ENCODE measurements at places on chromosomes 7 and 10.

GRCh38 chr10:7950981-7951847 is 103.3 kb upstream of the GATA3 start:
- no peak for DNase-seq

DNA sequence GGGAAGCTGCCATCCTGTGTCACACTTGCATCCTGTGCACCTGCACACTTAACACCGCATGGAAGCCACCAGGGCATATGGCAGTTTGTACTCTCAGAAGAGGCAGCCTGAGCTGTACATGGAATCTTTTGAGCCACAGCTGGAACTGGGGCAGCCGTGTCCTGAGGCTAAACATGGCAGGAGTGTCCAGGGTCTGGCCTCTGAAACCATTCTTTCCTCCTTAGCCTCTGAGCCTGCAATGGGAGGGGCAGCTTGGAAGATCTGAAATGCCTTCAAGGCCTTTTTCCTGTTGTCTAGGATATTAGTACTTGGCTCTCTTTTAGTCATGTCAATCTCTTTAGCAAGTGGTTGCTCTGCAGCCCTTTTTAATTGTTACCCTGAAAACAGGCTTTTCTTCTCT is 16.4 kb downstream of the PLCE1 start:
- DNase-seq, result no peak

GRCh38 chr7:27501001-27501400 is 161.7 kb downstream of the HIBADH start:
- DNase-seq, result no peak

GRCh38 chr7:94943134-94943533 is 35.7 kb downstream of the PPP1R9A start:
- DNase-seq, result no peak

DNA sequence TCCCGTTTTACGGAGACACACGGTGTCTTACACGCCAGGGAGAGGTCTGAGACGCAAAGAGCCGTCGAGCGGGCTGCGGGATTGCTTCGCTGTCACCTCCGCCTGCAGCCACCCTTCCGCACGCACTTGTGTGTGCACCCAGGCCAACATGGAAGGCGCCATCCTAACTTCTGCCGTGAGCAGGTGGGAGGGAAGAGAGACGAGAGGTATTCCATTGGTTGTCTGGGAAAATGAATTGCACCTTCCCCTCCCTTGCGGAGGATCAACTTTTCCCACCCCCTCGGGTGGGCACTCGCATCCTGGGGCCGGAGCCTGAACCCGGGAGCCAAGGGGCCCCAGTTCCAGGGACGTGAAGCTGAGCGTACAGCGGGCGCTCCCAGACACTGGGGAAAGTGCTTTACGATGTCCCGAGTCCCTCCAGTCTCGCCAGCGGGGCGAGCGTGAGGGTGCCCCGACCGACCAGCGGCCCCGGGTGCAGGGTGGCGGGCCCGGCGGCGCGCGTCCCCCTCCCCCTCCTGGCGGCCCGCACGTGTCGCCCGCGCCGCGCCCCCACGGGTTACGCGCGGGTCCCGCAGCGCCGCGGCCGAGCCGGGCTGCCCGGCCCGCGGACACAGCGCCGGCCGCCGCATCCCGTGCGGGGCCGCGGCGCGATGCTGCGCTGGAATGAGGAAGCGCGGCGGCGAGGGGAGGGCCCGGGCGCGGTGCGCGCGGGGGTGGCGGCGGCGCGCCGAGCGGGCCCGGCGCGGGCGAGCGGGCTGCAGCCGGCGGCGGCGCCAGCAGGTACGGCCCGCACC is 984 bp upstream of the IKZF1 start:
- DNase-seq, result no peak

DNA sequence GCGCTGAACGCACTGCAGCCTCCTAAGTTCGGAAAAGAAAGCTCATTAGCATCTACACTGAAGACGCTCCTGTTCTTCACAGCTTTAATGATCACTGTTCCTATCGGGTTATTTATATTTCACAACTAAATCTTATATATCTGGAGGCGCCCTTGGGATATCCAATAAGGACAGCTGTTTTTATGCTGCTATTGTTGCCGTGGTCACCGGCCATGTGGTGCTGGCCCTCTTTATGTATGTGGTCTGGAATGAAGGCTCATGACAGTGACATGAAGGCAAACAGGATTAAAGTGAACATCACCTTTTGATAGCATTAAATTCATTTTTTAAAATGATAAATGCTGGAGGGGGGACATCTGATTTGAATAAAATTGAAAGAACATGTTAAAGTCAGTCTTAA is 8.8 kb downstream of the BLVRA start:
- no peak for DNase-seq

DNA sequence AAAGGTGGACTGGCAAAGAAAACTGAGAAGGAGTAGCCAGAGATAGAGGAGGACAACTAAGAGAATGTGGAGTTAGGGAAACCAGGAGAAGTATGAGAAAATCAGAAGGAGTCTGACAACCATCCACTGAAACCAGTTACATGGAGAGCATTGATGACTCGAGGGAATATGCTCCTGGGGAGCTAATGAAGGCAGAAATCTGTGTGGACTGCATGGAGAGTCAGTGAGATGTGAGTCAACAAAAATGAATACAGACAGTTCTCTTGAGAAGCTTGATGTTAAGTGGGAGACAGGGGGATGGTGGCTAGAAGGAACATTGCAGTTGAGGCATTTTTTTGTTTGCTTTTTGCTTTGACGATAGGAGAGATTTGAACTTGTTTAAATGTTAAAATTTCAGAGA is 34.3 kb upstream of the ZNF32 start:
- no peak for DNase-seq

- no peak for DNase-seq
Observed at GRCh38 chr10:132094581-132095234, 29.0 kb downstream of the JAKMIP3 start.

- no peak for DNase-seq
Observed at GRCh38 chr10:117540640-117541404, 1.7 kb upstream of the EMX2 start.

DNA sequence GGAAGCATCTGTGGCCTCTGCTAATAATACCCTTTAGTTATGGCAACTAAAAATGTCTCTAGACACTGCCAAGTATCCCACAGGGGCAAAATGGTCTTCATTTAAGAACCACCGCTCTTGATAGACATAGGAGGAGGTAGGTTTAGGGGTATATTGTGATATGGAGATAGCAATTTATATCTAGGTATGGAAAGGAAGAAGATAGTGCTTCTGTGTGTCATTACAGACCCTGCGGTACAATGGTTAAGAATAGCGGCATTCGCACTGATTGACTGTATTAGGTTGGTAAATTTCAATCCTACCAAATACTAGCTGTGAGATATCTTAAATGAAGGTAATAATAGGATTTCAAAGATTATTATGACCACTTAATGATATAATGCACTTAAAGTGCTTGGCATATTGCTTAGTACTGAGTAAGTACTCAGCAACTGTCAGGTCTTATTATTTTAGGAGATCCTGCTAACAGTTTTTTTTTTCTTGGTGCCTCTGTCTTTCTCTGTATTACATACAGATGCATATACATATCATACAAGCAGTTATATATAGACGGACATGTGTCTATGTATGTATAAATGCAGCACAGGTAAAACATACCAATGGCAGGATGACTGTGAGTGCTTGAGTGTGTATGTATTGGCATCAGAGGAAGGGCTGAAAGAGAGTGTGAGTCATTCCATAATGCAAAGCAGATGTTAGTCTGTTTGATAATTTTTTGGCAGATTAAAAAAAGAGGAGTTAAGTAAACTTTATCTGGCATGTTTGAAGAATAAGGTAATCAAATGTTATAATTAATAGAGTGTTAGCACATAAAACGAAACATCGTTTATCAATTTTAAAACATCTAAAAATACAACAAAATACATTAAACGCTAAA is 50.0 kb upstream of the ITGB8 start:
- DNase-seq, result no peak

DNA sequence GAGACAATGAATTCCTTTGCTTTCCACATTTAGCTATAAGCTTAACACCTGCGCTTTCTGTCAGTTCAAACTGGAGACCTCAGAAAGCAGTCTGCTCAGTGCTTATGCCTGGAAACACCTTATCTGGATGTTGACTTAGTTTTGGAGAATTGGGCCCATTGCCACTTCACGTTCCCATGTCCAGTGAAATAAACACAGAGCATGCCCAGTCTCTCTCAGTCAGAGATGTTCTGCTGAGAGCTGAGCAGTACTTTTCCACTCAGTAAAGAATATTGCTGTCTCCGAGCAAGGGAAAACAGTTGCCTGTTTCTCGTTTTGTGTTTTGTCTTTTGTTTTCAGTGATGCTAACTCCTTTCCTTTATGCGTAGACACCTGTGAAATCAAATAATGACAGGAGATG is 83.2 kb upstream of the PRR15 start:
- no peak for DNase-seq

DNA sequence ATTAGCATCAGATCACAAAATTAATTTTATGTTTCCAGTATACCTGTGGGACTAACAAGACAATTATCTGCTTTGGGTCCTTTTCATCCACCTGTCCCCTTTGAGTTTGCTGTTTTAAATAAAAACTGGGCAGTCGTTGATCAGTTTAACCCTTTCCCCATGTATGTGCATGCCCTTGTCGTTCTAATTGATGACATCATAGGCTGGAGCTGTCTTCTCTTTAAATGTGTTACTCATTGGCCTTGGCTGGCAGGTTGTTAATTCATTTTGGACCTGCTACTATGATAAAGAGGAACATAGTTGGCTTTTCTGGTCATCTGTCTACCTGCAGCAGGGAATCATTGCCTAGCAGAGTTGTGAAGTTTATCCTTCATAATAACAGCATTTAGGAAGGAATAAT is 53.8 kb downstream of the TASOR2 start:
- DNase-seq, result no peak

GRCh38 chr10:88848499-88848898 is 3.1 kb downstream of the ANKRD22 start:
- no peak for DNase-seq

DNA sequence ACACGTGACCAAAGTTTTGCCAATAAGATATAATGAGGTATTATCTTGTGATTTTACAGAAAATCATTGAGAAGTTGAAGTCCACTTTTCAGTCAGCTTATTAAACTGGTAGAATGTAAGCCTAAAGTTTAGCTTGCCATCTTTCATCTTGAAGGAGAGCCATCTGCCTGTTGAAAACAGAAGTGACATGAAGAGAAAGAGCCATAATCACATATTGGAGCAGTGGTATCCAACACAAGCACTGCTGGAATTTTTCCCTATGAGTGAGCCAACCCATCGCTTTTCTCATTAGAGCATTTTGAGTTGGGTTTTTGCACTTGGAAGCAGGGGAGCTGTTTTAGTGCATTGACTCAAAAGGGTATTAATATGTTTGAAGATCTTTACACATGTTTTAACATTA is 117.6 kb upstream of the FERD3L start:
- DNase-seq, result no peak

DNA sequence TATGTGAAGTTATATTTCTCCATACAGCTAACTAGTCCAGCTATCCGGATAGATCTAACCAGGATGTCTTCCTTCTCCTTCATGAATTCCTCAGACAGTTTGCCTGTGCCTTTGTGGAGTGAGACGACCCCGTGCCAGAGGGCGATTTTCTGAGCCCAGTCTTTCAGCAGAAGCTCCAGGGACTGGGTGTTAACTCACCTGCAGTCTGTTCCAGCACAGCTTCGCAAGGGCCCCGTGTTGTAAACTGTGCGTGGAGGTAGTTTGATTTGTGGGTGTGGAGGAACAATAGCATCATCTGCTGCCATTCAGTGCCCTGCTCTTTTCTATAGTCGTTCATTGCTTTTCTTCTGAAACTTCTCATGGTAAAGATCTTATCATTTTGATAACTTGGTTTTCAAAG is 103.8 kb downstream of the INPP5A start:
- no peak for DNase-seq

DNA sequence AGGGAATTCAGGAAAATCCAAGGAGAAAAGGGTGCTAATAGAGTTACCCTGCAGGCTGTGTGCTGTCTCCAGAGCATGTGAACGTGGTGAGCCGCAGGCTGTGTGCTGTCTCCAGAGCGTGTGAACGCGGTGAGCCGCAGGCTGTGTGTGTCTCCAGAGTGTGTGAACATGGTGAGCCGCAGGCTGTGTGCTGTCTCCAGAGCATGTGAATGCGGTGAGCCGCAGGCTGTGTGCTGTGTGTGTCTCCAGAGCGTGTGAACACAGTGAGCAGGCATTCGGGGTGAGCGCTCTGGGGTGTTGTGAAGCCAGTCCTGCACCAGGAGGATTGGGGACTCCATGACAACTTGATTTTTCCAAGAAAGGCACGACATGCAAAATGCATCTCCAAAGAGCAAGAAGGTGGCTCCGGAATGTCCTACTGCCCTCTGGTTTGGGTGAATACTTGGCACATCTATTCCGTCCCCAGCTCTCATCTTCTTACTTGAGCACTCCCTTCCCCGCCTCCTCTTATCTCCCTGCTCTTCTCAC is 407.9 kb upstream of the SHH start:
- no peak for DNase-seq

DNA sequence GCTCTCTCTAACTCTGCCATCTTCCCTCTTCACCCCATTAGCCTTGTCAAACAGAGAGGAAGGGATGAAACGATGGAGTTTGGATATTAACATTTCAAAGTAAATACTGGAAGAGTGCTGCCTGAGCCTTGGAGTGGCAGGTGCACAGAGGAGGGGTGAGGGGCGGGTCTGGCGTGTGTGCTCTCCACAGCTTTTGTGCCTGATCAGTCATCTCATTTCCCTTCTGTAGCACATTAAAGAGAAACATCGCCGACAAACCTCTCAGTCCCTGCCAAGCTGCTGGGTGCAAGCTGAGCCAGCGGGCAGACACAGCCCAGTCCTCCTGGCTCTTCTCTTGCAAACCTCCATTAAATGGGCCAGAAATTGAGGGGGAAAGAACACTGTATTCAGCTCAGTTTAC is 76.2 kb downstream of the SLIT1 start:
- DNase-seq, result no peak

DNA sequence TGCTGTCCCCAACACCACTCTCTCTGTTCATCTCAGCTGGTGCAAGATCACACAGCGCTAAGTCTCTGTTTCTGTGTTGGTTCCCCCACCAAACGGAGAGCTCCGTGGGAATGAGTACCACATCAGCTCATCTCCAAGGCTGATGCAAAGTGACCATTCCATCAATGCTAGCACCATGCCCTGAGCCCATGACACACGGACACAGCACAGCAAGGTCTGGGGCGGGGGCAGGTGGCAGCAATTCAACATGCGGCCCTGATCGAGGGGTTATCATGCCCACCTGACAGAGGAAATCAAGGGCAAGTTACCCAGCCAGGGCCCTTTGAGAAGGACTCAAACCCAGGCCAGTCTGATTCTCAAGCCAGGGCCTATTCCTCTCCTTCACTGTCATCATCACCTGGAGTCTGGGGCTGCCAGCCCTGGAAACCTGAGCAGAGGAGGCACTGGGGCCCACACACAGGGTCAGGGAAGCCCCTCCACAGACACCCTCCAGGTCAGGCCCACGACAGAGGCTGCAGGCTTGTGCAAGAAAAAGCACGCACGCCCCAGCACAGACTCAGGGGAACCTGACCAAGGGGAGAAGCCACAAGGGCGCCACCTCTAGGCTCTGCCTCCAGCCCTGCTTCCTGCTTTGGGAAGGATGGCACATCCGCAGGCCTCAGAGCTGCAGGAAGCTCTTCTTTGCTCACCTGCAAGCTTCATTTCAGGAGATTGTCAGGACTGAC is 74.8 kb downstream of the GRID1 start:
- DNase-seq, result no peak
